ENCODE measurements at places on chromosomes 3 and 15. TPM values are rescaled to one million over a fixed set of nuclear protein-coding genes. Genes with fewer than 3 reads are reported as not detected.

DNA sequence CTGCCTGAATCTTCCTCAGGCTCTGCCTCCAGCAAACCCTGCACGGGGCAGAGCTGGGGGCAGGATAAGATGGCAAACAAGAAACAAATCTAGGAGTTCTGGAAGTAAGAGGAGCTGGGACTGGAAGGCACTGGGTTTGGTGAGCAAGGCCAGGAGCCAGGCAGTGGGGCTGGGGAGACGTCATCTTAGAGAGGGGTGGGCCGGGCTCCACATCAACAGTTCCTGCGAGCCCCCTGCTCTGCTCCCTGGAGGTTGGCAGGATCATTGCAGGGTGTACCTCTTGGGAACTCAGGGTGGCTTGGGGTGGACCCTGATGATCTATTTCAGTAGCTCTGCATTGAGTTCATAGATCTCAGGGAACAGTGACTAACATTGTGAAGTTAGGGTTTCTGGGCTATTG lies 87.3 kb upstream of the PRR23E start:
- no peaks in the 10 kb centered on the region for H3K36me3 ChIP-seq
- no peak for DNase-seq
- H3K27ac ChIP-seq: no peak overlapping the region

GRCh38 chr3:71225002-71225684 lies 358.4 kb downstream of the FOXP1 start:
- H3K36me3 ChIP-seq: peaks cover 30% of the 10 kb centered on the region
- no peaks in the 10 kb centered on the region for H3K27me3 ChIP-seq
- H3K4me1 ChIP-seq: peaks cover 86% of the 10 kb centered on the region
- peak overlapping the region; percentile 92 for H3K27ac ChIP-seq

DNA sequence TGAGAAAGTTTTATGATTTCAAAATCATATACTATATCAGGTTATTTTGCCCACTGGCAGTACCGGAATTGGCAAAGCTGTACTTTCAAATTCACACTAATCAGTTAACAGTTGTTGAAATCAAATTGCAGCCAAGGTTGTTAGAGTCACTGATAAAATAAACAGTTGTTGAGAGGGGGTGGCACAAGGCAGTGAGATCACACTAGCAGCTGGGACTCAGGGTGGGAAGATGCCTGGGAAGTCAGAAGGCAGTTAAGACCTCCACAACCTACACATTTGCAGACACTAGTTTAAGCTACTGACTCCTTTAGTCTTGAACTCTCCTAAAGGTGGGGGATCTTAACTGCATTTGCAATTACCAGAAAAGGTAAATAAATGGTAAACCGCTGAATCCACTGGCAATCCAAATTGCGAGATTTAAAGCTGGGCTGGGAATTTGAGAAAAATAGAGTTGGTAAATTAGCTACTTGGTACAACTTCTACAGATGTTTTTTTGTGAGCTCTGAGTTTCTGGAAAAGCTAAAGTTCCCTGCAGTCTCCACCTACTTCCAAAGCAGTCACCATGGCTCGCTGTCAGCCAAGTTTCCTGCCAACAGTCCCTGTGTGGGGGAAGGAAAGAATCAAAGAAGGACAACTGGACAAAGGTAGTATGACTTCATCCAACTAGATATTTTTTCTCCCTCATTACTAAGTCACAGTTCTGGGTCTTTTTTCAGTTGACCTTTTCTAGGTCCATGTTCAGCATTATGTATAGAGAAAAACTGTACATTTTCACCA lies 105.7 kb downstream of the ZNF385D start:
- DNase-seq: no peak
- H3K27ac ChIP-seq: no peak overlapping the region
- no peaks in the 10 kb centered on the region for H3K36me3 ChIP-seq
- no peaks in the 10 kb centered on the region for H3K27me3 ChIP-seq
- no peaks in the 10 kb centered on the region for H3K4me1 ChIP-seq

GRCh38 chr3:26004172-26004571 lies 214.3 kb downstream of the OXSM start:
- no peaks in the 10 kb centered on the region for H3K27me3 ChIP-seq
- no peak overlapping the region for H3K4me3 ChIP-seq
- no peaks in the 10 kb centered on the region for H3K4me1 ChIP-seq

DNA sequence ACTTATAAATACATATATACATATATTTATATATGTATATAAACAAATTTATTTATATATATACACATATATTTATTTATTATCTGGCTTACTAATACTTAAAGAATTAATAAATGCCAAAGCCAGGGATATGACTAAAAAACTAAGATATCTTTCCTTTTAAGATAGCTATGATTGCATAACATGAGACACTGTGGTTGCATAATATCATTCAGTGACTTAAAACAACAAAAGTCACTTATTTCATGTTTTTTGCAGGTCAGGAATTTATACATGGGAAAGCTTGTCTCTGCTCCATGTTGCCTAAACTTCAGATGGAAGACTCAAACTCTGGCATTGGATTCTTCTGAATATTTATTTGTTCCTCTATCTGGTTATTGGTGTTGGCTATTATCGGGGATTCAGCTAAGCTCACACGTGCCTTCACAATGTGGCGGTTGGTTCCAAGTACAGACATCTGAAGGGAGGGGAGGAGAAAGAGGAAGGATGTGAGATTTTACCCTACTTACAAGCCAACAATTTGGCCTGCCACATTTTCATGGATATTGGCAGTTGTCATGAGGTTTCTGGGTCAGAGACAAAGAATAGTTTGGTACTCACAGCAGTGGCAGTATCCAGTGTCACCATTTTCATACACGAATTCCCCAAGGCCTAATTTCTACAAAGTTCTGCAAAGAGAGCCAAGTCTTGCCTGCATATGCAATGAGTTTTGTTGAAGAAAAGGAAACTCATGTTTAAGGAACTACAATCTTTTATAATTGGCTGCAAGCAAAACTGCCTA lies 381.6 kb downstream of the EPHA3 start:
- H3K27me3 ChIP-seq: no peaks in the 10 kb centered on the region
- DNase-seq: no peak
- H3K4me3 ChIP-seq: no peak overlapping the region
- no peaks in the 10 kb centered on the region for H3K4me1 ChIP-seq

The C3orf52 gene
- total RNA-seq: 0.94 TPM

DNA sequence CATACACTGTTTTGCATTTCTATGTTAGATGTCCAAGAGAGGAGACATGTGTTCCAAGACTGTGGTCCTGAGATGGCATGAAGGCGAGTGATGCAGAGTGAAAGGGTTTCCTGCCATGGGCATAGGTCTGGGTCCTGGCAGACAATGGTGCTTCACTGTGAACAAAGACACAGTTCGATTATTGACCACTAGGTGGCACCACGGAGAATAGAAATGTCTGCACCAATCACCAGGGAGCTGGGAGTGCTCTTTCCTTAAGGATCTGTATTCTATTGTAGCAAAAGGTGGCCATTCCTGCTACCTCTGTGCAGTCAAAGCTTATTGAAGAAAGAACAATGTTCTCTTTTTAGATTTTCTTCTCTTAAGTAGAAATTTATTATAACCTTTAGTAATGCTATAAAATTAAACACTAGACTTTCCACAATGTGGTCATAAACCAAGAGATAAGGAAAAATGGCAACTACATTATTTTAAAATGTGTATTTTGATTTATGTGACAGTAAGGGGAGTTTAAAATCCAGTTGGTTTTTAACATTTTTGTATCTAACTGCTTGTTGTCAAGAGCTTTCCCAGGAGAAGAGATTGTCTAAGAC lies 88.7 kb downstream of the GABRG3 start:
- no peaks in the 10 kb centered on the region for H3K4me1 ChIP-seq
- no peak overlapping the region for H3K4me3 ChIP-seq
- H3K27me3 ChIP-seq: no peaks in the 10 kb centered on the region
- H3K36me3 ChIP-seq: no peaks in the 10 kb centered on the region
- DNase-seq: no peak

GRCh38 chr15:88992216-88992615 lies 79.0 kb upstream of the MFGE8 start:
- H3K27me3 ChIP-seq: peaks cover 4% of the 10 kb centered on the region
- no peaks in the 10 kb centered on the region for H3K36me3 ChIP-seq
- H3K4me1 ChIP-seq: no peaks in the 10 kb centered on the region
- H3K27ac ChIP-seq: no peak overlapping the region

GRCh38 chr15:46489276-46489675 lies 854.4 kb downstream of the SQOR start:
- H3K27me3 ChIP-seq: peaks cover 4% of the 10 kb centered on the region
- no peaks in the 10 kb centered on the region for H3K4me1 ChIP-seq
- H3K27ac ChIP-seq: no peak overlapping the region
- DNase-seq: no peak

DNA sequence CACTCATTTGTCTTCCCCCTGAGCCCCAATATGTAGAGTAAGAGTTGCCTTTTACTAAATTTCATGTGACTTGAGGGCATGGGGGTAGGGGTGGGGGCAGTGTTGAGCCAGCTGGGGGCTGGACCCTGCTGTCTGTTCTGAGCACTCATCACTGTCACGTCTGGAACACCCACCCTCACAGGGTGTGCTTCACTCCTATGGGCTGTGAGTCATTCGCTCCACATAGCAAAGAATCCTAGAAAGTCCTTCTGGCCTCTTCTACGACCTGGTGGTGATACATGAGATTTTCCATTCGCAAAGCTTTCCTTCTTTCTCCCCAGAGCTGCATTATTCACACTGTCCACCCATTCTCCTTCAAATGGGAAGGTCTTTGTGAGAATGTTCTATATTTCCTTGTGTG lies 43.6 kb upstream of the MGLL start:
- no peak for DNase-seq
- H3K27ac ChIP-seq: no peak overlapping the region
- no peaks in the 10 kb centered on the region for H3K4me1 ChIP-seq
- no peaks in the 10 kb centered on the region for H3K27me3 ChIP-seq

The POLR2H gene
- 60.9 TPM for total RNA-seq

The OR4F15 gene
- total RNA-seq: not detected

DNA sequence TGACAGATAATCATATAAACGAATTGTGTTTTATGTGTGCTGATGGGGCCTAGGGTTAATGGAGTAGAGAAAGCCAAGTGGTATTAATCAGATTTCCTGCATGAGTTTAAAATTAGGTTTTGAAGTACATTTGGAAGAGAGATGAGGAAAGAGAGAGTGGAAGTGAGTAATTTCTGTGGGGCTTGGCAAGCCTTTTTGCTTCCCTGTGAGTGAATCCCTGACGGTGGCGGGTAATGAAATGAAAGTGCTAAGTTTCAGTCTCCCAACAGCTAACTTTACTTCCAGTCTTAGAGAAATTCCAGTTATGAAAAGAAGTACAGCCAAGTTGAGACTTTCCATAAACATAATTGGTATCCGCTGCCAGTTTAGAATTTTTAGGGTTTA lies 139.4 kb downstream of the BBX start:
- H3K27me3 ChIP-seq: no peaks in the 10 kb centered on the region
- H3K27ac ChIP-seq: no peak overlapping the region
- no peaks in the 10 kb centered on the region for H3K36me3 ChIP-seq
- H3K4me1 ChIP-seq: peaks cover 40% of the 10 kb centered on the region

The LRRN1 gene
- total RNA-seq: 6.9 TPM

The TTC21A gene
- total RNA-seq: 7.5 TPM

The CYP11A1 gene
- not detected for total RNA-seq

GRCh38 chr3:177467247-177467985 lies 270.1 kb upstream of the TBL1XR1 start:
- H3K36me3 ChIP-seq: no peaks in the 10 kb centered on the region
- DNase-seq: no peak
- peaks cover 2% of the 10 kb centered on the region for H3K4me1 ChIP-seq

DNA sequence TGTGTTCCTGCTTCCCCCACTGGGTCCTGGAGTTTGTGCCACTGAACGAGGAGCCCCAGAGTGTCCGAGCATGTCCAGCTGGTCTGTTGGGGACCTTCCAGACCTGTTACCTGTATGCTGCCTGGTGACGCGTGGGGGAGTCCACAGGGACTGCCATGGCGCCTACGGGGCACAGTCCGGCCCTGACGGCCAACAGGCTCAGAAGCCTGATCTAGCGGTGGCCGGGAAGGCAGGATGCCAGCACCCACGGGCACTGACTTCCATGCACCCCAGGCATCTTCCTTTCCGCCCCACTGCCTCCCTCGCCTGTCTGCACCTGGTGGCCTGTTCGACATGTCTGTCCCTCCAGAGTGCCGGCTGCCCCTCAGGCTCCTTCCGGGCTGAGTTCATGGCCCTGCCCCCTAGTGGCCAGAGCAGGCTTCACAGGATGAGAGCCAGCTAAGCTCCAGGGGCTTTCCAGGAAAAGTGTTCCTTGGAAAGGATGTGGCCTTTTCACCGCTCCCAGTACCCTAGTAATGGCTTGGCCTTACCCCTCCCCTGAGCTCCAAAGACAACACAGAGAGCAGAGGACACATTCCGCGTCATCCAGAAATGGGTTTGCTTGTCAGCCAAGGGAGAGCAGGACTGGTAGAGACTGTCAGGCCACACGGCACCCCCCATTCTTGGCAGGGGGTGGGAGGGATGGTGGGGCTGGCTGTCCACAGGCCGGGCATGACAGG lies 35.7 kb downstream of the NGRN start:
- H3K27me3 ChIP-seq: no peaks in the 10 kb centered on the region
- H3K36me3 ChIP-seq: no peaks in the 10 kb centered on the region
- H3K4me3 ChIP-seq: no peak overlapping the region
- peak overlapping the region; percentile 53 for H3K27ac ChIP-seq
- H3K4me1 ChIP-seq: peaks cover 11% of the 10 kb centered on the region

DNA sequence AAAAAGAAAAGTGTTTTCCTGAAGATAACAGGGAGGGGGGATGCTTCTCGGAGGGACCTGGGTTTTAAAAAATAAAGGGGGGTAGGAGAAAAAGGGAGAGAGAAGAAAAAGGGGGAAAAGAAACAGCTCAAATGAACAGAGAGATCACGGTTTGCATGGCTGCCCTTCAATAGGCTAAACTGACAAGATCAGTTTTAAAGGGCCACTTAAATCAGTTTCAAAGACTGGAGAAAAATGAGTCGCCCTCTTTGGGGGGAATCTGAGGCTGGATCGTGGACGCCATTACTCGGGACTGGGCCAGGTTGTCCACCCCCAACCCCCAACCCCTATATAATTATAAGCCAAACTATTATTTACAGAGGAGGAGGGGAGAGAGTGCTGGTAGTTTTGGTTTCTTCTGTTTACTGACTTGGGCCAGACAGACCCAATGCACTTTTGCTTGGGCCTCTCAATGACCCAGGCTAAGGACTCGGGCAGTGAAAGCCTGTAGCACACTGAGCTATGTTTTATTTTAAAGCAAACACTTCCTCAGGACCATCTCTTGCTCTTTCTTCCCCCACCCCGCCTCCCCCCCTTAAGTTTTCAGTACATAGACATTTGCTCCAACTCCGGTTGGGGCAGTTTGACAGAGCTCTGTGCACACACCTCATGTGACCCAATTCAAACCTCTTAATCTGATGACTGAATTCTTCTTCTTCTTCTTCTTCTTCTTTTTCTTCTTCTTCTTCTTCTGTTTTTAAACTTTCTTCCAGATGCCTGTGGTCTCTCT lies 6.3 kb downstream of the NR2F2 start:
- peaks cover 22% of the 10 kb centered on the region for H3K4me1 ChIP-seq
- no peak overlapping the region for H3K4me3 ChIP-seq
- H3K27me3 ChIP-seq: peaks cover 91% of the 10 kb centered on the region
- no peak overlapping the region for H3K27ac ChIP-seq
- H3K36me3 ChIP-seq: peaks cover 9% of the 10 kb centered on the region

The TMEM41A gene
- 26.4 TPM for total RNA-seq
